Stimulated activated CD4-positive, alpha-beta T cell treated with anti-CD3 and anti-CD28 coated beads, Interleukin-1b, Interleukin-23, amount 100 ng/mL, for 1 hour (primary cell): ENCODE measurements at places on chromosomes 2 and 18.

DNA sequence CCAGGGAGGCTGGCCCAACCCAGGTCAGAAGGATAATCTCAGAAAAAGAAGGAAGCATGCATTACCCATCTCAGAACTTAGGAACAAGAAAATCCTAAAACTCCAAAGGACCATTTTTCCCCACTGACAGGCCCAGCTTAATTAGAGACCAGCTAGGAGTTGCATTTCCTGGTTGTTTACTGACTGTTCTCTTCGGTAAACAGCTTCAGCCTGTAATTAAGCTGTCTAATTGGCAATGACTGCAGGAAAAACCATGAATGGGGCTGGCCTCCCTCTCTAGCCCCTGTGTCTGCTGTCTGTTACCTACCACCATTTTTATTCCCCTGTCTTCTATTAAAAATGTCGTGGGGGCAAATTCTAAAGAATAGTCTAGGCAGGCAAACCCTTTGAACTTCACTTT lies 146.5 kb downstream of the AGAP1 start:
- DNase-seq: no peak

DNA sequence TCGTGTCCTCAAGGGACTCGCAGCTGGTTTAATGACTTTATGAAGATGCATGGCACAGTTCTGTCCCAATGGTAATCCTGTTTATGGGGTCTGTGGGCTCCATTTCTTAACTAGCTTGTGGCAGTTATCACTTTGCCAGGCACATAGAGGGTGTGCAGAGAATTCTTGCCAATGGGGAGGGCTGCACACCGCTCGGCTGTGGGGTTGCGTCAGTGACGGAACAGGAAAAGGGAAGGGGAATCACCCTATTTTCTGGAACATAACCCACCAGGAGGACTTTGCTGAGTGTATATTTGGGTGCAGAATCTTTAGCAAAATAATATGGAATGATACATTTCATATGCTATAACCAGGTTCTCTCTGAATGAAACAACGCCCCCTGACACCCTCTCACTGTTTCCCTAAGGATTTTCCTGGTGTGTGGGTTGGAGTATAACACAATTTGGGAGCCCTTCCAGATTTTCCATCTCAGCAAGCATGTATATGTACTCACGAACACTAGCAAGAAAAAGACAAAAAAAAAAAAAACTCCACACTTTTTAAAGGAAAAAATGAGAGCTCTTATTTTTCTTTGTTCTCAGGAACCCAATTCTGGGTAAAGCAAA lies 43.9 kb upstream of the TRIB2 start:
- no peak for DNase-seq

GRCh38 chr2:148103946-148104345 lies 83.1 kb downstream of the MBD5 start:
- DNase-seq: no peak

DNA sequence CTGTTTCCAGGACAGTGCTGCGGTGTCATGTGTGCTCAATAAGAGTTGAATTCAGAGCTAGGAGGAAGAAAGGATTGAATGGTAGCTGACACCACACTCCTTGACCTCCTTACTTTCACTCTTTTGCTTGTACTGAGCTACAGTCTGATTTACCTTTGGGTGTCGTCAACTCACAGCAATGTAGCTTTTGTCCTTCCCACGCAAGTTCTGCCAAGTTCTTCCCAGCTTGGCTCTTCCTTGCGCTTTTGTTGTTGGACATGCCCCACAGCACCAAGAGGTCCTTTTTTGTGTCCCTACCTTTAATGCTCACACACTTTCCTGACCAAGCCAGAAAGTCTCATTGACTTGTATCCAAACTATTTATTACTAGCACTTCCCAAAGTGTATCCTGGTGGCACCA lies 38.3 kb upstream of the ITGB6 start:
- DNase-seq: no peak

- DNase-seq: no peak
These were observed 3.0 kb upstream of the ST8SIA5 start for GRCh38 chr18:46759890-46760289.

GRCh38 chr18:37701967-37702366 lies 136.4 kb upstream of the CELF4 start:
- DNase-seq: no peak

DNA sequence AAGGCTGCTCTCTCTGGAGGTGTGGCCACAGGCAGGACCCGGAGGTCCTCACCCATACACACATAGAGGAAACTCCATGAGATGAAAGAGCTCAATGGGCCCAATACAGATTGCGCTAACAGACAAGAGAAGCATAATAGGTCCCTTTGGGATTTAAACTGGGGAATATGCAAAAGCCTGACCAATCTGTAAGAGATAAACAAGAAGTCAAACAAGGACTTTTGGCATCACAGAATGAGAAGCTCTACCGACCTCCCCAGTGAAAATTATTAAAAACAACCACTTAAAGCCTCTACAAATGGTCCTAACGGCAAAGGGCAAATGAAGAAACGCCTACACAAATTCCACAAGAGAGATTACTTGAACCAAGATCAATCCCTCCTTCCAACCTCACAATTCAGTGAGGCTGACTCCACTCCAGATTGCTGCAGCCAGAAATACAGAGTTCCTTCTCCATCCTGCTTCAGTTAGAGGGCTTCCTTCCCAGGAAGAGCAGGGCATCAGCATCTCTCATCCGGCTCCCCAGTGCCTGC lies 10.8 kb downstream of the IWS1 start:
- DNase-seq: no peak

DNA sequence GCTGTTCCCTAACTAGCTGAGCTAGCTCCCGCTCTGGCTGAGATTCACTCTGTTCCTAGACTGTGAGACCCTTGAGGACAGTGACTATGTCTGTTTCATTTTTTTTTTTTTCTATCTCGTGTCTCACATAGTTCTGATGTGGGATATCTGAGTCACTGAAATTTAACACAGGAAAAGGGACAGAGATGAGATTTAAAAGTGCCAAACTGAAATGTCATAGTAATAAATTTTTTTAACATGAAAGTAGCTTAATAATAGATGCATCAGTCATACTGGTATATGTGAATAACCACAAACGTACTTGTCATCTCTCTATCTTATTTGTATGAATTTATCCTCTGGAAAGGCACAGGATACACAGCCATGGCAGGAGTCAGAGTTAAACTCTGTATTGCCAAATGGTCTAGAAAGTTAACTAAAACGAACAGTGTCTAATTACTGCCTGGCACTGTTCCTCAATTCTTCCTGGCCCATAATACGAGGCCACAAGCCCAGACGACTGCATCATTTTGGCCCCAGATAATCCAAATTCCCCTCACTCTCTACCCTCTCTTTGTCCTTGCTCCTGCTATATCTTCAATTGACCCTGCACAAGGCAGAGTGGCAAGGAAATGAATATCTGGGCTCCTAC lies 87.5 kb downstream of the SATB2 start:
- DNase-seq: no peak

DNA sequence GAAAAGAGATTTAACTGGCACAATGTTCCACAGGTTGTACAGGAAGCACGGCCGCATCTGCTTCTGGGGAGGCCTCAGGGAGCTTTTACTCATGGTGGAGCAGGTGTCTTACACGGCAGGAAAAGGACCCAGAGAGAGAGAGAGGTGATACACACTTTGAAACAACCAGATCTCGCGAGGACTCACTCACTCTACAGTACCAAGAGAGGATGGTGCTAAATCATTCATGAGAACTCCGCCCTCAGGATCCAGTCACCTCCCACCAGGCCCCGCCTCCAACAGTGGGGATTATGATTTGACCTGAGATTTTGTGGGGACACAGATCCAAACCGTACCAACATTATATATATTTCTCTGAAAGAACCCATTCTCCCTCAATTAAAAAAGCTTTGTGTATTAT lies 79.7 kb upstream of the DOCK10 start:
- no peak for DNase-seq

GRCh38 chr2:71790226-71791060 lies 337.1 kb downstream of the DYSF start:
- DNase-seq: no peak

DNA sequence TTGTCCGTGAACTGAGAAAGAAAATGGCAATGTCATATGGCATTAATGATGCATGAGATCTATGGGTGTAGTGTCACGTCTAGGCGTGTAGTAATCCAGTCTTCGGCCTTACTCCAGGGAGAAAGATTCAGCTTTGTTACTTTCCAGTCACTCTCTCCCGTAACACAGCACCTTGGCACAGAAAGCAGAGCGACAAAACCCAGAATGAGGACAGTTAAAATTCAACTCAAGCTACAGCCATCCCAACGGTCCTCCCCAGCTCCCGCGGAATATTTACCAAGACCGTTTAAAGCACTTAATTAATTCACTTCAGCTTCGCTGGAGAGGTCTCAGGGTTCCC lies 797 bp upstream of the CRIM1 start:
- no peak for DNase-seq

- DNase-seq: no peak
These were observed 46.9 kb upstream of the UBXN4 start for GRCh38 chr2:135694711-135695110.

DNA sequence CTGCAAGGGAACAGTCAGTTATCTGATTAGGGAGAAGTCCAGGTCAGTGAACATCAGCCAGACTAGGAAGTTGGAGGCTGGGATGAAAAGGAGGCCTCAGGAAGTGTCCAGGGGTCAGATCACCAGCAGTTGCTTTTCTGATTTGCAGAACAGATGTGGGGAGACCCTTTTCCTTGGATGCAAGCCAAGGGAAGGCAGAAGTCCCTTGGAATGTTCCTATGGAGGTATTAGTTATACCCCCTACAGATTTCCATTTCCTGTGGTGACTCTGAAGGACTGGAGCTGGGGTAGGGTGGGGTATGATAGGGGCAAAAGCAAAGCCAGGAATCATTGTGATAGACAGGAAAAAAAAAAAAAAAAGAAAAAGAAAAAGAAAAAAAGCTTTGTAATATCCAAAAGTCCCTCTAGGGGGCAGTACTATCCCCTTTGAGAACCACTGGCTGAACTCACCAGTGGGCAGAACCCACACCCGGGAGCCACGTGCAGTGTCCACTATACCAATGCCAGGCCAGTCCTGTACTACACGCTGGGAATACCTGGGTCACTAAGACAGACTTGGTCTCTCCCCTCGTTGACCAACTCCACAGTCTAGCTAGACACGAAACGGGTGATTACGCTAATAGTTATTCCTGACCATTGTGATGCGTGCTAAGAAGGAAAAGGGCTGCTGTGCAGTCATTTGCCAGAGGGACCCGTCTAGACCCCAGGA lies 7.4 kb downstream of the DYSF start:
- DNase-seq: no peak

- DNase-seq: no peak
These were observed 294.2 kb upstream of the HNMT start for GRCh38 chr2:137670111-137670510.

- DNase-seq: no peak
These were observed 15.7 kb downstream of the CRIM1 start for GRCh38 chr2:36371070-36371874.

- no peak for DNase-seq
These were observed 105.7 kb upstream of the RPRM start for GRCh38 chr2:153584244-153584643.

DNA sequence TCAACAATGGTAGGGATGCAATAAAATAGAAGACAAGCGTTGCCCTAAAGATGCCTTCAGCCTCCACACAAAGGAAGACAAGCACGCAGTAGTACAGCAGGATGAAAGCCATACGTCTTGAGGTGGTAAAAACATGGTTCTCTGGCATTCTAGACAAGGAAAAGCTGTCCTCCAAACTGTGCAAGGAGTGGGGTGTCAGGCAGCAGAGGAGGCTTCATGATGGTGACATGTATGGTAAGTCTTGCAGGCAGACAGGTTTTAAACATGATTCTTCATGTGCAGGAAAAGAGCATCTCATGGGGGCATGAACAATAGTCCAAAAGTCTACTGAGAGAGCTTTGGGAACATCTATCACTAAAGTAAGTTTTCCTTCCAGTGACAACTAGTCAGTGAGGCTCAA lies 241.8 kb downstream of the STK39 start:
- no peak for DNase-seq

DNA sequence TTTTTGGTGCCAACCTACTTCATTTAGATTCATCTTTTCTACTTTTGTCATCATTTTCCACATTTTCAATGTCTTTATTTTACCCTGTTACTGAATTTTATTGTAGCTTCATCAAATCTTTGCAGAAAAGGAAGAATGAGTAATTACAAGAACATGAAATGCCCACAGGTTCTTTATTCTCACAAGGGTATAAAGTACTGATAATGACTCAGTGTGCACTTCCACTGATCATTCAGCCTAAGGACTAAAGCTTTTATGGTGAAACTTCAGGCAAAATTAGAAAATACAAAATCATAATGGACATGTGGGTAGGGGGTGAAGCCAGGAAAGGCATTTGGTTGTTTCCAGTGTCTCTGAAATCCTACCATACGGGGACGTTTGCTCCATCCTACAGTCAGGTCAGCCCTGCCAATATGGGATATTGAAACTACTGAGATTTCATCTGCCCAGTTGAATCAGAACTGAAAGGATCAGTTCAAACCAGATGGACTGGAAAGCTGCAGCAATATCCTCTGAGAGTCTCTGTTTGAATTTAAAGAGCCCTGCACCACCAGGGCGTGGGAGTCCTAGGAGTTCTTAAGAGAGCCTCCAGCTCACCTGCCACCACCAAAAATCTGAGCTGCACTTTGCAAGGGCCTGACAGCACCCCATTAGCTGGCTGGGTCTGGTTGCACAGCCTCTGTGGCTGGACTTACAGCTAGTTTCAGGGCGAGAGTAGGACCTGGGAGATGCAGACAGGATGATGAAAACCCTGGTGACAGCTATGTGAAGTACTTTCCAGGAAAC lies 390.4 kb downstream of the CMPK2 start:
- no peak for DNase-seq

GRCh38 chr18:28065031-28065792 lies 111.7 kb downstream of the CDH2 start:
- DNase-seq: no peak

- no peak for DNase-seq
These were observed 270.7 kb upstream of the CELF4 start for GRCh38 chr18:37836071-37836970.

GRCh38 chr2:129559101-129559500 lies 420.4 kb upstream of the RAB6C start:
- DNase-seq: no peak

- no peak for DNase-seq
These were observed 95.0 kb upstream of the LDAH start for GRCh38 chr2:20917719-20918572.

DNA sequence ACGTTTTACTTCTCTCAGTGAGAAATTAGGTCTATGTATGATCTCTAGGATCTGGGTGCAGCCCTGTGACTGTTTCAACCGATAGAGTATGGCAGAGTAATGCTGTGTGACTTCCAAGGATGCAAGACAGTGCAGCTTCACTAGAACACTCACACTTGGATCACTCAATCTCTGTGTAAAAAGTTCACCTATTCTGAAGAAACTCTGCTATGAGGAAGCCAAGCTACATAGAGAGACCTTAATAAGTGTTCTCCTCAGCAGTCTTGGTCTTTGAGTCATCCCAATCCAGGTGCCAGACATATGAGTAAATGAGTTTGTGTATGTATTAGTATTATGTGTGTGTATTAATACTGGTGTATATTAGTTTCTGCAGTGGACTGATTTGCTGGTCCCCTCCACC lies 335.0 kb downstream of the NR4A2 start:
- DNase-seq: no peak
